Upper lobe of right lung (tissue), 1 donor: ENCODE measurements at places on chromosomes 1 and 21. TPM values are rescaled to one million over a fixed set of nuclear protein-coding genes. Genes with fewer than 3 reads are reported as not detected.

MTMR11 gene
- 17.1 TPM for total RNA-seq

GPATCH4 gene
- 22.4 TPM for total RNA-seq

HES2 gene
- 5.7 TPM for total RNA-seq

- DNase-seq: no peak
Measured at GRCh38 chr1:230760360-230760827, 13.2 kb downstream of the CAPN9 start.

DNA sequence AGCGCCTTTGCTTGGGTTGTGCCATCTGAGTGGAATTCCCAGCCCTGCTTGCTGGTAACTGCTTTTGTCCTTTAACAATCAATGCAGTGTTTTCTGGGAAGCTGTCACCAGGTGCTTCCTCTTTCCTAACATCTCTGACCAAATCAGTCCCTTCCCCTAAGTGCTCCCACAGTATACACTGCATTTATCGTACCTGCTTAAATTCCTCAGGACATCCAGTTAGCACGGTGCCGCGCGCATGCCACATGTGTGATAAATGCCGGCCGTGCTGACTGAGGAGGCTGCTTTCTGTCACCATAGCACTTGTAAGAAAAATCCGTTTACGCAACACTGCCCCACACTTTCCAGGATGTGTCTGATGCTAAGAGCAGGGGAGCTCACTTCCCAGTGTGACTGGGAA is 115.4 kb downstream of the BCAR3 start:
- DNase-seq: no peak
